Activated T-cell treated with anti-CD3 and anti-CD28 coated beads for 48 hours (primary cell): ENCODE measurements at places on chromosomes 4 and X.

- DNase-seq: no peak
These were observed 1798.9 kb downstream of the PCDH7 start for GRCh38 chr4:32519060-32519459.

DNA sequence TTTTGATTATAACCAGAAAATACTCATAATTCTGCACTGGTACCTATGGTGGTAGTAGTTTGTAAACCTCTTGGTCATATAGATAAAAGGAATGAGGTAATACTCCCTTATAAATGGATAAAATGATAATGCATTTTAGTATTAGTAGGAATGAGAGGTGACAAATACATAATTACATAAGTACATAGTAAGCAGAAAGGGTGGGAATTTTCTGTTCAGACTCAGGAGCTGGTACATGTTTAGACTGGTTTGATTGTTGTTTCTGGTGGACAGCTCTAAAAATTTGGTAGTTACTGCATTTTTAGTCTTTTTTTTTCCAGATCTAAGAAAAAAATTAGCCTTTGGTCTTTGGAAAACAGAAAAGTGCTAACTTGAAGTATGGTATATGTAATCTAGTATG lies 70.4 kb upstream of the AGA start:
- DNase-seq: no peak

- DNase-seq: no peak
These were observed 799.8 kb downstream of the RAPGEF2 start for GRCh38 chr4:159902648-159903047.

DNA sequence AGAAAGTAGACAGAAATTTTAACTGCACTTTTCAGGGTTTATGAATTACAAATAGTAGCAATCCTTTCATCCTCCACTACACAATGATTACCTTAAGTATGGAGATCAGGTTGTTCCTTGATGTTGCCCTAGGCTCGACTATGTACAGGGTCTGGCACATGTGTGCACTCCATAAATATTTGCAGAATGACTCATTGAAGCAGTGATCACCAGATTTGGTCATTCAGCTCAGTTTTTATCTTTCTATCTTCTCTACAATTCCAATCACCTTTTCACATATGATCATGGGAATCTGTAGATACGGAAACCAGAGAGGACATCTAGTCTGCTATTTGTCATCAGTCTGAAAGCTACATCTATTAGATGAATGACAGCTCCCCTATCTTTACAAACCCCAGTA lies 171.7 kb upstream of the HCCS start:
- DNase-seq: no peak

DNA sequence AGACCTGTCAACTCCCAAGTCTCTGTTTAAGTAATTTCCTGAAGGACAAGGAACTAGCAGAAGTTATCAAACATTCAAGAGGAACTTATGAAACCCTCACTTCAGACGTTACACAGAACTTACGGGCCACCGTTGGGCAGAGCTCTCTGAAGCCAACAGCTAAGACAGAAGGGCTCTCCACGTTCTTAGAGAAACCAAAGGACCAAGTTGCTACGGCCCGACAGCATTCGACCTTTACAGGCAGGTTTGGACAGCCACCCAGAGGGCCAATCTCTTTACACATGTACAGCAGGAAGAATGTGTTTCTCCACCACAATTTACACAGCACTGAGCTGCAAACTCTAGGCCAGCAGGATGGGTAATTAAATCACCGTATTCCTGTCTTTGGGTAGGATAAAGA lies 705.1 kb upstream of the GRID2 start:
- DNase-seq: no peak

GRCh38 chr4:155657985-155658680 lies 8.5 kb upstream of the GUCY1A1 start:
- DNase-seq: no peak

DNA sequence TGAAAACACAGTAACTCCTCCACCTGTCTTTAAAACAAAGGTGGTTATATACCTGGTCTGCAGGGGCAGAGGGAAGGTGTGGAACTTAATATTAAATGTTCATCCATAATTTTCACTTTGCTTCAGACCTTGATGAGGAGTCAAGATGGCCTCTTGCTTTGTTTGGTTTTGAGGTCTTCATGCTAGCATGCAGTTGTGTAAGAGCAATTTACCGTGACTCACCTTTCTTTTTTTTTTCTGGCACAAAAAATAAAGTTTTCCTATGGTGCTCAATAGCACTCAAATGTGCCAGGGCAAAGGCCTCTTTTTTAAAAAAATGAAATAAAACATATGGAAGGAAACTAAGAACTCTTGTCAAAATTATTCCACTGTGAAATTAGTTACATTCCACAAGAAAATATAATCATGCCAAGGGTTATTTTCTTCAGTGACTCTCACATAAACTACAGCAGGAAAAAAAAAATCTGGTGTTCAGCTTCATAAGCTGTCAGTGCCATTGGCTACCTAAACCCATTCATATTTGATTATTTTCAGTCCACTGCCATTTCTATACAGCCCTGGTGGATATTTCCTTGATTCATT lies 128.2 kb downstream of the SLC7A11 start:
- DNase-seq: no peak

GRCh38 chrX:131821945-131822622 lies 201.0 kb upstream of the STK26 start:
- no peak for DNase-seq

GRCh38 chr4:96136056-96136455 lies 296.2 kb downstream of the PDHA2 start:
- no peak for DNase-seq

DNA sequence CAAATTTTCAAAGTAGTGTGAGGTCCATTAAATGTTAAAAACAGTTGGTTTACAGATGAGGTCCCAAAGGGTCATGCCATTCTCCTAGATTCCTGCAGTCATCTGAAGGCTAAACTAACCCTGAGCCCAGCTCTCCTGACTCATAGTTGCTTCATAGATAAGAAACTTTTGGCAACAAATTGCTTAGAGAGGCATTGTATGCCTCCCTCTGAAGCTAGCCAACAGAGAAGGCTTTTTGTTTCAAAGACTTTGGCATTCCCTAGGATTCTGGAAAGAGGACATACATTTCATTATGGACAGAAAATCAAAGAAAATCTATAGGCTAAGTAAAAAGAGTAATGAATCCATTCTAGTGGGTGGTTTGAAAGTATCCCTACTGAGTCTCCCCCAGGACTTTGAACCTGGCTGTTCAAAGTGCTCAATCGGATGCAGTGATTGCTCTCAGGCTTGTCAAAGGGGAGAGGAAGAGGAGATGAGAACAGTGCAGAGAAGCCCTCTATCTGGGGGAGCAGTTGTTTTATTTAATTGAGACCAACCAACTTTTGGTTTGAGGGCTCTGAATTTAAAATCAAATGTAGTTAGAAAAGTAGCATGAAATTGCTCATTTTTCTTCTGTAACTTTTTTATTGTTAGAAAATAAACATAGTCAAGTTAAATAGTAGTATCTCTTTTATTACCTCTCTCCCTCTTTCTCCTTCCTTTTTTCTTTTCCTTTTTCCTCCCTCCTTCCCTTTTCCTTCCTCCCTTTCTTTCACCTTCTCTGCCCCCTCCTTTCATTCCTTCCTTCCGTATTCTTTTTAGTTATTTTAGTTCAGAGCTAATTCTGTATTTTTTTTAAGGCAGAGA lies 72.3 kb upstream of the ZNF518B start:
- DNase-seq: no peak

DNA sequence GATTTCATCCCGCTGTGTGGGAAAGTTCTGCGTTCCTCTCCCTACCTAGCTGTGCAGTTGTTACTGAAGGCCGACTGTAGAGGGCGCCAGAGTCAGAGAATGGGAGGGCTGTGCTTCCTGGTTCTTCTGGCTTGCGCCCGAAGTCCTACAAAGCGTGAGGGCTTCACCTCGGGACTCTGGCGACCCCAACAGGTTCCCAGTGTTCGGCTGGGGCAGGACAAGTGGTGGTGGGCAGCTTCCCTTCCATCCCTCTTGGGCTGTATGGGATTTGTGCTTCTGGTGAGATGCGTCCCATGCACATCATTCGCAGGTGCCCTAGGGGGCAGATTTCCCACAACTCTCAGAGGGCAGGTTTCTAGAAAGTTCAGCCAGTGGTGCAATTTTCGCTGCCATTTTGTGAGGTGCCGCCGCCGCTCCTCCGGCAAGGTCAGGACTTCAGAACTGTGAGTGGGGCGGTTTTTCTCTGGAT lies 27.3 kb downstream of the CT45A1 start:
- peak; percentile 52 for DNase-seq

DNA sequence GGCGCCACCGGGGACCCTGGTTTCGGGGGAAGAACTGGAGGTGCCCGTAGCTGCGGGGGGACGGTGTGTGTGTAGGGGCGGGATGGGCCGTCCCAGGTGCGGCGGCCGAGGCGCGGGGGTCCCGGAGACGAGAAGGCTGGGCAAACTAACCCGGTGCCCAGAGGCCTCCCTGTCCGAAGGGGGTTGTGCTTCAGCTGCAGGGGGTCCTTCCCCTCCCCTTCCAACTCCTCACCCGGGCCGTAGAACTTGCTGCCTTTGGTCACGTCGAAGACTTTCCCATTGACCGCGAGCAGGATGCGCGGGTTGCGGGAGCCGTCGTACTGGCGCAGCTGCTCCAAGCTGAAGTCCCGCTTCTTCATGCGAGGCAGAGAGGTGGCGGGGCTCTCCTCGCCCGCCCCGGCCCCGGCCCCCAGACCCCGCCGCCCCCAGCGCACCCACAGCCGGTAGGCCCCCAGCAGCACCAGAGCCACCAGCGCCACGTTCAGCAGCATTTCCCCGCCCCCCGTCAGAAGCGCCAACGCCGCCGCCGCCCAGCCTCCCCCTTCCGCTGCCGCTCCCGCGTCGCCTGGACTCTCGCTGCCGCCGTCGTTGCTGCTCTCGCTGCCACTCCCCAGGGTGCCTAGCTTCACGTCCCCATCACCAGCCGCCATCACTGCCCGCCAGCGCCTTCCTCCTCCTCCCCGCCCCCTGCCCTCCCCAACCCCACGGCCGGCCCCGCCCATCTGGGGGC lies at the start of gene PGRMC2:
PGRMC2 (minus strand) TSS at position 673 of the 730 bp plus-strand sequence; CDS start at position 650, 23 bp downstream.
- no peak for DNase-seq

GRCh38 chr4:102608190-102608589 lies 107.0 kb downstream of the NFKB1 start:
- no peak for DNase-seq

DNA sequence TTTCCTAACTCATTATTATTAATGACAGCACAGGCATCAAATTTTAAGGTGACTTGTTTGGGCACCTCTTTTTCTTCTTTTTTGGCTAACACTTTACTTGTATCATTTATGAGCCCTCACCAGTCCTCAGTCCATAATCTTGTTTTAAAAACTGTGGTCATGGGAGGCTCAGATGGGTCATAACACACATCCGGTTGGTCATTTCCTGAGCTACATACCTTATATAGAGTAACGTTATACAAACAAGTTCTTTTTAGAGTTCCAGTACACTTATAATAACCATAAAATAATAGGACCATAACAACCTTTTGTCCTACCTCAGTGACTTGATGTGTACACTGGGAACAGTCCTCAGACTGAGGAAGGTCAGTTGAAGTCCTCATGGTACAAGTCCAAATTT lies 21.1 kb upstream of the PLS3 start:
- no peak for DNase-seq

DNA sequence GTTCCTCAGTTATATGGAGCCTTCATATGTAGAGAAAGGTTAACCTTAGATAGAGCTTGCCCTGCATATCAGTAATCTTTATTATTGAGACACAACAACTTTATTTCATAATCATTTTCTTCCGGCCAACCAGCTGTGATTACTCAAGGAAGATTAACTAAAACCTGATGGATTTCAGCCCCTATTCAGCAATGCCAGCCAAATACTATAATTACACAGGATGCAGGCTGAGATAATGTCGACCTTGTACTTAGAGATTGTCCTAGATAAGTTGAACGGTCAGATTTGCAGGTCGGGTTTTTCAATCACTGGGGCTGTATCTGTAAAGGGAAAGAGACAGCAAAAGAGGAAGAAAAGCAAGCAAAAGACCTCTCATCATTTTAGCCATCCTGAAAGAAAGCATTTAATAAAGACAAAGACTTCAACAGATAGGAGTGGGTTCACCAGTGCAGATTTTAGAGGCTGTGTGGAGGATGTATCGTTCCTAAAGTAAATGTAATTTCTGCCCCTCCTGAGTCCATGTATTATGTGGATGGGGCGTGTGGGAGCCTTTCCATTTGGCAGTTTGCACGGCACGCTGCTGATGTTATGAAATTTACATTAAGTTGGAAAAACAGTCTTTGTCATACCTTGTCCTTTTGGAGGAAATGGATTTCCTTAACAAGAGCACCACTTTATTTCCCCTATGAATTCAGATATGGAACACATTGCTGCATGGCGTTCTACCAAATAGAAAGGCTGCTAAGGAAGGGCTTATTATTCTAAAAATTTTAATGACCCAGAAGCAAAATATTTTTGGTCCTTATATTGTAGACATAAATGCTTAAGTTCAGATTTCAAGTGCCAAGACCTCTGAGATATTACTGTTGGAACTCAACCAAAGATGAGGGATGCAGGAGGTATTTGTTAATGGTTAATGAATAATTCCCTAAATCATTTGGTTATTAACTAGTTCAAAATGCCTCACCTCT lies 496.7 kb downstream of the SPRY1 start:
- DNase-seq: no peak

GRCh38 chr4:55125087-55125721 lies at the start of gene KDR:
TSS of gene KDR (minus strand) at chr4:55125595. CDS start at chr4:55125293, 302 bp downstream.
- DNase-seq: no peak

DNA sequence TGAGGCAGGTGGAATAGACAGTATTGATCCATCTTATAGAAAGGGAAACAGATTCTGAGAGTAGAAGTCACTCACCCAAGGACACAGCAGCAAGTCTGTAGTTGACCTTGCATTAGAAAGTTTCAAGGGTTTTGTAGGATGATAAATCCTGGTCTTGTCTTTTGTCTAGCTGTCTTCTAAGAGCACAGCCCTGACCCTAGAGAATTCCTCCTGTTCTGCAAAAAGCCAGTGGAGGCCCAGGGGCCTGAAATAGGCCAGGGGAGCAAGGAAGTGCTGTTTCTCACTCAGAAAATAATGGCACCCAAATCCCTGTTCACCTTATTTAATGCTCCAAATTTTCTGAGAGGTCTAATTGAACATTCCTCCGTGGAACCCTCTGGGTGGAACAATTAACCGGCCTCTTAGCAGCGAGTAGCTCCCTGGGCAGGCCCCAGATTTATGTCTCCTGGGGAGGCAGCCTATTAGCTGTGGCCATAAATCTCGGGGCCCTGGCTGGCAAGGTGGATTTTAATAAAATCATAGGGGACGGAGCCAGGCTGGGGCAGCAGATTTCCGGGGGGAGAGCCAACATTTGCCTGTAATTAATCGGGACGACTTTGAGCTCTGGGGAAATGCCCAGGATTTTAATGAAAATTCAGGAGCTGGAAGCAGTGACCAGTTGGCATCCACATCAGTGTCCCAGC lies 49.2 kb upstream of the MSX1 start:
- no peak for DNase-seq

- no peak for DNase-seq
These were observed 50.9 kb downstream of the SEL1L3 start for GRCh38 chr4:25811841-25812240.

DNA sequence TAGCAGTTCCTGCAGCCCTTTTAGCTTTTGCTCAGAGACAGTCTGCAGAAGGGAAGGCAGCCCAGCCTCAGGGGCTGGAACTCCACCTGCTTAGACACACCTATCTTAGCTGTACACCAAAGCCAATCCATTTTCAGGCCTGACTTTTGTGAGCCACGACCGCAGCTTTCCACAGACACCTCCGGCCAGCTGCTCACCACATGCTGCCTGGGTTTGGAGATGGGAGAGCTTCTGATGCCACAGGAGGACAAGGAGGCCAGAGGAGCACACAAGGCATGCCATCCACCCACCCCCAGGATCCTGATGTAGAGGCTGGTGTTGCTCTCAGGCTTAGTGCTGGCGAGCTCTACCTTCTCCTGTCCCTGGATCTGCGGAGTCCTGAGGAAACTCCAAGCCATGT lies 141.8 kb upstream of the NALF2 start:
- DNase-seq: no peak
